ENCODE measurements at places on chromosomes 3 and 15.

DNA sequence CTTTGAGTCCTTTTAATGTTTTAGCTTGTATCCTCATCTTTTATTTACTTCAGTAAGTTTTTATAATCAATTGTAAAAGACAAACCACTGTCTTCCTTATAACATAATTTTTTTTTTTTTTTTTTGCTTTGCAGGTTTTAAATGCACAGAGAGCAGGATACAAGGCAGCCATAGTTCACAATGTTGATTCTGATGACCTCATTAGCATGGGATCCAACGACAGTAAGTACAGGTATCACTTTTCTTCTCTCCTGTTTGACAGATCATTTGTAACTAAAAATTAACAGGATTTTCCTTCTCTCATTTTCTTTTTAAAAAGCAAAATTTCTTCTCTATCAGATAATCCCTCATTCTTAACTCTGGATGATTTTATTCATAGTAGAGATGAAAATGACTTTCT lies 75.4 kb downstream of the PFN2 start:
- H3K27me3 ChIP-seq, result no peaks in the 10 kb centered on the region
- no peak for DNase-seq
- peaks cover 9% of the 10 kb centered on the region for H3K4me1 ChIP-seq
- no peak overlapping the region for H3K27ac ChIP-seq

DNA sequence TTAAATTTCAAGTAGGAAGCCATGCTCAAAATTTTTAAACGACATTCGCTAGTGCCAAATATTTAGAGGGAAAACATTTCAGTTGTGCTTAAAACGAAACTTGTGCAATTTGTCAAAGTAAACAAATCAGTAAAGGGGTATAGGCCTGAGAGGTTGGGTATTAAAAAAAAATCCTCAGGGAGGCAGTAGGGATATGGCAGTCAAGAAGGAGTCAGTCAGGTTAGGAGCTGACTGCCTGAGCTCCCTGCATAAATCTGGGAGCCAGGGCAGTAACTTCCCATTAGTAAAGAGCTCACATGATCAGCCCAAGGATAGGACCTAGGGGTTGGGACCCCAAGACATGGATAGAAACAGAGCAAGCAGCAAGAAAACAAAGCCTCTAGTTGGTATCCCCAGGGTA lies 120.7 kb upstream of the STAC start:
- no peaks in the 10 kb centered on the region for H3K4me1 ChIP-seq
- H3K4me3 ChIP-seq, result no peak overlapping the region
- no peaks in the 10 kb centered on the region for H3K27me3 ChIP-seq
- no peak overlapping the region for H3K27ac ChIP-seq
- H3K36me3 ChIP-seq, result no peaks in the 10 kb centered on the region

DNA sequence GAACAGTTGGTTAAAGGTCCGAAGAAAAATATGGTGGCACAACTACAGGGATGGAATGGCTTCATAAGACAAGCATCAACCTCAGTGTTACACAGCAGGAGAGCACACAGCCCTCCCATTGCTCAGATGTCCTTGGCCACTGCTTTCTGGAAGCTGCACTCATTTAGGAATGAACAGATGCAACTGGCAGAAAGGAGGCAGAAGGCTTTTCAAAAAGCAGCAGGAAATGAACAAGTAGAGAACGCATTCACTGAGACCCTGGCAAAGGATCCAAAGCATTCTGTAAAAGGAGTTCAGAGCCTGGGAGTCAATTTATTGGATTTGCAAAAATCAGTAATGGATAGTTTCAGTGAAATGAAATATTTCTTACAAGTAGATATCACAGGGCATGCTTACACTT lies 101.1 kb downstream of the PDZRN3 start:
- no peak overlapping the region for H3K4me3 ChIP-seq
- no peaks in the 10 kb centered on the region for H3K36me3 ChIP-seq

- peaks cover 5% of the 10 kb centered on the region for H3K36me3 ChIP-seq
- H3K27ac ChIP-seq, result no peak overlapping the region
- H3K4me1 ChIP-seq, result peaks cover 25% of the 10 kb centered on the region
- DNase-seq, result no peak
- H3K4me3 ChIP-seq, result no peak overlapping the region
Observed at GRCh38 chr3:72892081-72892775, 4.4 kb downstream of the GXYLT2 start.
